ENCODE measurements at places on chromosomes 4 and X. TPM values are rescaled to one million over a fixed set of nuclear protein-coding genes. Genes with fewer than 3 reads are reported as not detected.
A peak's percentile ranks its signal among the peaks of the same experiment; 100 is the strongest.

- no peak overlapping the region for H3K4me3 ChIP-seq
- no peak overlapping the region for H3K27ac ChIP-seq
- H3K36me3 ChIP-seq = no peaks in the 10 kb centered on the region
- no peaks in the 10 kb centered on the region for H3K4me1 ChIP-seq
- DNase-seq = no peak
Measured at GRCh38 chr4:164538097-164538496, 215.8 kb upstream of the SMIM31 start.

DNA sequence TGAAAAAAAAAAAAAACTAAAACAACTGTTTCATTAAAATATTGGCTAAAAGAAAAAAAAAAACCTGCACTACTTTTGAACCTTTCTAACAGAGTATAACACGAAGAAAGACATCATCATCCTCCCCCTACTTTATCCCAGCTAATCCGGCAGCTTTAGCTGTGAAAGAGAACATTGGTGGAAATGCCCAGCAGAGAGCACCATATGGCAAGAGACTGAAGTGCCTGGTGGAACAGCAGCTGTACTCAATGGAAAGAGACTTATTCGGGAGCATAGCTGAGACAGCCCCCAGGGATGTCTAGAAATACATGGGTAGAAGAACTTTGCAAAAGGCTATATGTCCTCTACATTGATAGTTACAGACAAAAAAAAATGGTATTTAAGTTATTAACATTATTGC lies 30.3 kb downstream of the STPG2 start:
- no peaks in the 10 kb centered on the region for H3K27me3 ChIP-seq
- H3K27ac ChIP-seq = no peak overlapping the region
- no peaks in the 10 kb centered on the region for H3K36me3 ChIP-seq
- H3K4me1 ChIP-seq = no peaks in the 10 kb centered on the region
- no peak for DNase-seq

The TNIP3 gene
- 0.30 TPM for polyA plus RNA-seq

DNA sequence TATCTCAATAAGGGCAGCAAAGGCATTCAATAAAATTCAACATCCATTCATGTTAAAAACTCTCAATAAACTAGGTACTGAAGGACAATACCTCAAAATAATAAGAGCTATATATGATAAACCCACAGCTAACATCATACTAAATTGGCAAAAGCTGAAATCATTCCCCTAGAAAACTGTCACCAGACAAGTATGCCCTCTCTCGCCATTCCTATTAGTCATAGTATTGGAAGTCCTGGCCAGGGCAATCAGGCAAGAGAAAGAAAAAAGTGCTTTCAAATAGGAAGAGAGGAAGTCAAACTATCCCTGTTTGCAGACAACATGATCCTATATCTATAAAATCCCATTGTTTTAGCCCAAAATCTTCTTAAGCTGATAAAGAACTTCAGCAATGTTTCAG lies 116.8 kb downstream of the TENT5D start:
- no peak for DNase-seq
- no peak overlapping the region for H3K4me3 ChIP-seq
- no peaks in the 10 kb centered on the region for H3K36me3 ChIP-seq

- no peaks in the 10 kb centered on the region for H3K4me1 ChIP-seq
- peak; percentile 88 for DNase-seq
- no peak overlapping the region for H3K4me3 ChIP-seq
- no peaks in the 10 kb centered on the region for H3K27me3 ChIP-seq
Measured at GRCh38 chrX:131746491-131746968, 202.7 kb downstream of the OR13H1 start.

The DSPP gene
- not detected for polyA plus RNA-seq

The FGG gene
- polyA plus RNA-seq = not detected

The ARR3 gene
- polyA plus RNA-seq = not detected

GRCh38 chr4:153919667-153920066 lies 130.8 kb upstream of the SFRP2 start:
- H3K27me3 ChIP-seq = no peaks in the 10 kb centered on the region
- no peak overlapping the region for H3K4me3 ChIP-seq
- H3K27ac ChIP-seq = no peak overlapping the region
- no peaks in the 10 kb centered on the region for H3K4me1 ChIP-seq
- no peaks in the 10 kb centered on the region for H3K36me3 ChIP-seq
- no peak for DNase-seq

- H3K27ac ChIP-seq = no peak overlapping the region
- DNase-seq = no peak
- no peaks in the 10 kb centered on the region for H3K27me3 ChIP-seq
- no peak overlapping the region for H3K4me3 ChIP-seq
Measured at GRCh38 chr4:107635735-107636134, 84.3 kb downstream of the PAPSS1 start.

DNA sequence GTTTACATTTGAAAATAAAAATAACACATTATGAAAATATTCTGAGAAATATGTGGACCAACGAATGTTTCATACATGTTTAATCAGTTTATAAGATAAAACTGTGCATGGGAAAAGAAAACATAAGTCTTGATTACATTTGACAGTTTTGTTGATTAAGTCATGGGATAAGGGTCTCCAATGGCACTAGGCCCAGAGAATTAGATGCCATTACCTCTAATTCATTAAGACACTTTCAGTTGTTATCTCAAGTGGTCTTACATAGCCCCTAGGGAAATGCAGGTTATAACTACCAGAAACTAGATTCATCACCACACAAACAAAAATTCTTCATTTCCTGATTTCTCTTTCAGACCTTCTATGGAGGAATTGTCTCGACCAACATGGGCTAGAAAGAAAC lies 300.8 kb downstream of the PCDH7 start:
- H3K27ac ChIP-seq = no peak overlapping the region
- H3K4me1 ChIP-seq = no peaks in the 10 kb centered on the region
- no peaks in the 10 kb centered on the region for H3K27me3 ChIP-seq

- no peak overlapping the region for H3K27ac ChIP-seq
- H3K4me3 ChIP-seq = no peak overlapping the region
- DNase-seq = no peak
Measured at GRCh38 chr4:105934386-105934785, 39.1 kb downstream of the NPNT start.

The ARAP2 gene
- polyA plus RNA-seq = 13.8 TPM

The CXXC4 gene
- polyA plus RNA-seq = not detected

The GBA3 gene
- not detected for polyA plus RNA-seq

The WDFY3 gene
- not detected for polyA plus RNA-seq

The PHF8 gene
- polyA plus RNA-seq = 11.7 TPM

- no peaks in the 10 kb centered on the region for H3K27me3 ChIP-seq
- no peak overlapping the region for H3K27ac ChIP-seq
- DNase-seq = no peak
- no peak overlapping the region for H3K4me3 ChIP-seq
- H3K4me1 ChIP-seq = no peaks in the 10 kb centered on the region
- no peaks in the 10 kb centered on the region for H3K36me3 ChIP-seq
Measured at GRCh38 chr4:183596067-183596757, 62.8 kb downstream of the RWDD4 start.

GRCh38 chr4:130053723-130054122 lies 957.8 kb downstream of the C4orf33 start:
- H3K27me3 ChIP-seq = no peaks in the 10 kb centered on the region
- H3K27ac ChIP-seq = no peak overlapping the region
- H3K4me3 ChIP-seq = no peak overlapping the region

GRCh38 chr4:75232546-75232945 lies 281.7 kb downstream of the RCHY1 start:
- no peaks in the 10 kb centered on the region for H3K27me3 ChIP-seq
- H3K27ac ChIP-seq = no peak overlapping the region
- H3K4me1 ChIP-seq = no peaks in the 10 kb centered on the region
- H3K36me3 ChIP-seq = no peaks in the 10 kb centered on the region
- no peak overlapping the region for H3K4me3 ChIP-seq

The MMRN1 gene
- polyA plus RNA-seq = 2.2 TPM

The SSX2B gene
- polyA plus RNA-seq = not detected

The NOX1 gene
- 0.12 TPM for polyA plus RNA-seq

DNA sequence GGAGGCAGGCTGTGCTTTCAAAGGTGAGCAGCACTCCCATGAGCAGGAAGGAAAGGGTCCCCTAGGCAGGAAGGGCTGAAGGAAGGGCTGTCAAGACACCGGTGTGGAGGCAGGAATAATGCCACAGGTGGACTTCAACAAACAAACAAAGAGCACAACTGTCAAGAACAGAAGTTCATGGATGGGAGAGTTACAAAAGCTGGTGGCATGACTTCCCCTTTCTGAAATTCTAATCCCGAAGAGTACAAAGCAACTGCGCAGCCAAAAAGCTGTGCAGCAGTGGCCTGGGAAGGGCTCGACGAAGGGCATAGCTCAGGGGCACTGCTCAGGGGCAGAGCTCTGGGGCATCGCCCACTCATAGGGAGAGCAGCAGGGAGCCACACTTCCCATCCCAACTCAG lies 582.3 kb upstream of the DIPK2B start:
- no peaks in the 10 kb centered on the region for H3K36me3 ChIP-seq
- no peak overlapping the region for H3K27ac ChIP-seq
- no peaks in the 10 kb centered on the region for H3K4me1 ChIP-seq
- H3K4me3 ChIP-seq = no peak overlapping the region
- no peak for DNase-seq

The GAGE1 gene
- not detected for polyA plus RNA-seq

- no peak overlapping the region for H3K4me3 ChIP-seq
- no peak for DNase-seq
- H3K4me1 ChIP-seq = no peaks in the 10 kb centered on the region
- no peaks in the 10 kb centered on the region for H3K36me3 ChIP-seq
- H3K27me3 ChIP-seq = no peaks in the 10 kb centered on the region
- no peak overlapping the region for H3K27ac ChIP-seq
Measured at GRCh38 chr4:27616166-27616565, 755.5 kb downstream of the STIM2 start.

The DLG3 gene
- 3.8 TPM for polyA plus RNA-seq

- H3K4me1 ChIP-seq = no peaks in the 10 kb centered on the region
- no peak for DNase-seq
- H3K27ac ChIP-seq = no peak overlapping the region
- no peaks in the 10 kb centered on the region for H3K27me3 ChIP-seq
Measured at GRCh38 chr4:16438986-16439385, 212.7 kb upstream of the TAPT1 start.

DNA sequence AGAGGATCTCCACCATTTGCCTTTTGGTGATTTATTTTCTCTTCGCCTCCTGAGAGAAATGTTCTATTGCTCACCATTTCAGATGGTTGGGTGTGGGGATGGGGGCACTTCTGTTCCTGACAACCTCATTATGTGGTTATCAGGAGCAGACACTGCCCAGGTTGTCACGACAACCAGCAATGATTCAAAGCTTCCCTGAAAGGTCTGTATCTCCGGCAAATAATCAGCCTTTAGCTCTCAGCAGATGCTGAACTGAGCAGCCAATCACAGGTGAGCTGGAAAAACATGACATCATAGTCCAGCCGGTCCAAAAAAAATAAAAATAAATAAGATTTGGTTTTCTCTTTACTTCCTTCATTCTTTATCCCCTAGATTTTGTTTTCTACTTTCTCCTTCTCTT lies 5.5 kb upstream of the PAK3 start:
- H3K27me3 ChIP-seq = no peaks in the 10 kb centered on the region
- H3K36me3 ChIP-seq = no peaks in the 10 kb centered on the region
- H3K27ac ChIP-seq = no peak overlapping the region
- H3K4me1 ChIP-seq = no peaks in the 10 kb centered on the region
- no peak for DNase-seq

DNA sequence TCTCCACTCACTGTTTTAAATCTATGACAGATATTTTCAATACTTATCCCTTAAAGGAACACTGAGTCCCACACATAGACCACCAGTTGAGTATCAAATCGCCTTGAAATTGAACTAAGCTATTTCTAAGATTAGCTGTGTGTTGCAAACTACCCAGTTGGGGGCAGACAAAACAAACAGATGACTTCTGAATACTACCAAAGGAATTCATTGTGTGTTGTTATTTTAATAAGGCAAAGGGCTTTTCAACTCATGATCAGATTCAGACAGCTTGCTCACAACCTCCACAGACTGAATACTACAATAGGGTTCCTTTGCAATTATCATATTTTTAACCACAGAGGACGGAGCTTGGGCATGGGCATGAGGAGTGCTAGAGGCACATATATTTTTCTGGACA lies 283.0 kb upstream of the GPC4 start:
- no peaks in the 10 kb centered on the region for H3K4me1 ChIP-seq
- DNase-seq = no peak
- no peaks in the 10 kb centered on the region for H3K27me3 ChIP-seq
- H3K4me3 ChIP-seq = no peak overlapping the region
- no peaks in the 10 kb centered on the region for H3K36me3 ChIP-seq

The GABRA4 gene
- not detected for polyA plus RNA-seq

The SLC10A4 gene
- polyA plus RNA-seq = 0.09 TPM

DNA sequence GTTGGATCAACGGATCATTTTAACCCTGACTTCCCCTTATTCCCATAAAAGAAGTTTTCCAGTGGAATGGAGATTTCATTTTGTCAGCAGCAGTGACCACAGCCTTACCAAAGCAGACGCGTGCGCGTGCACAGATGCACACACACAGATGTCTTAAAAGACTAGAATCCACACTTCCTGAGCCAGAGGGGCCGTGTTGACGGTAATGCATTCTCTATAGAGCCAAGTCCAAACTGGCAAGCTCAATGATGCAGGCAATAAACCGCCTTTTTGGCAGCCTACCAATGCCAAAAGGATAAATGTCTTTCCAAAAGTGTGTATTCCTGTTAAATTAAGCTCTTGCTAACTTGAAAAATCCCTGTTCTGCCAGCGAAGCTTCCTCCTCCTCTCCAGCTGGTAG lies 18.8 kb upstream of the CLDN34 start:
- H3K27me3 ChIP-seq = no peaks in the 10 kb centered on the region
- H3K4me3 ChIP-seq = no peak overlapping the region
- H3K4me1 ChIP-seq = no peaks in the 10 kb centered on the region
- no peaks in the 10 kb centered on the region for H3K36me3 ChIP-seq

GRCh38 chr4:94728056-94728766 lies 29.5 kb upstream of the BMPR1B start:
- H3K4me3 ChIP-seq = no peak overlapping the region
- no peaks in the 10 kb centered on the region for H3K27me3 ChIP-seq
- DNase-seq = no peak

- DNase-seq = no peak
- H3K27ac ChIP-seq = no peak overlapping the region
- H3K4me3 ChIP-seq = no peak overlapping the region
- no peaks in the 10 kb centered on the region for H3K36me3 ChIP-seq
- no peaks in the 10 kb centered on the region for H3K4me1 ChIP-seq
Measured at GRCh38 chr4:98341309-98341708, 80.1 kb downstream of the RAP1GDS1 start.

The GSPT2 gene
- 8.9 TPM for polyA plus RNA-seq

All from naive thymus-derived CD4-positive, alpha-beta T cell (primary cell).